ENCODE measurements at places on chromosomes 16 and 17.

DNA sequence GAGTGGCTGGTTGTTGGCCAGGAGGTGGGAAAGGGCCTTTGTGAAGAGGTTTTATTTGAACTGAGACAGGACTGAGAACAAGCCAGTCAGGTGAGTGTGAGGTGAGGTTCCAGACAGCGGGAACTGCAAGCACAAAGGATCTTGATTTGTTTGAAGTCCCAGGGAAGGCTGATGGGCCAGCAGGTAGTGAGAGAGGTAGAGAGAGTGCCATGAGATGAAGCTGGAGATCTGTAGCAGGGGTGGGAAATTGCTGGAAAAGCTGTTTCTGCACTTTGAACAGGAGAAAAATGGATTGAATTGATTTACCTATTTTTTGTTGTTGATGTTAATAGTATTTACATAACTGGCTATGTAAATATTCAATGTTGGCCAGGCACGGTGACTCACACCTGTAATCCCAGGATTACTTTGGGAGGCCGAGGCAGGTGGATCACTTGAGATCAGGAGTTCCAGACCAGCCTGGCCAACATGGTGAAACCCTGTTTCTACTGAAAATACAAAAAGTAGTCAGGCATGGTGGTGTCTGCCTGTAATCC lies 7.7 kb upstream of the DCTPP1 start:
- DNase-seq = no peak

DNA sequence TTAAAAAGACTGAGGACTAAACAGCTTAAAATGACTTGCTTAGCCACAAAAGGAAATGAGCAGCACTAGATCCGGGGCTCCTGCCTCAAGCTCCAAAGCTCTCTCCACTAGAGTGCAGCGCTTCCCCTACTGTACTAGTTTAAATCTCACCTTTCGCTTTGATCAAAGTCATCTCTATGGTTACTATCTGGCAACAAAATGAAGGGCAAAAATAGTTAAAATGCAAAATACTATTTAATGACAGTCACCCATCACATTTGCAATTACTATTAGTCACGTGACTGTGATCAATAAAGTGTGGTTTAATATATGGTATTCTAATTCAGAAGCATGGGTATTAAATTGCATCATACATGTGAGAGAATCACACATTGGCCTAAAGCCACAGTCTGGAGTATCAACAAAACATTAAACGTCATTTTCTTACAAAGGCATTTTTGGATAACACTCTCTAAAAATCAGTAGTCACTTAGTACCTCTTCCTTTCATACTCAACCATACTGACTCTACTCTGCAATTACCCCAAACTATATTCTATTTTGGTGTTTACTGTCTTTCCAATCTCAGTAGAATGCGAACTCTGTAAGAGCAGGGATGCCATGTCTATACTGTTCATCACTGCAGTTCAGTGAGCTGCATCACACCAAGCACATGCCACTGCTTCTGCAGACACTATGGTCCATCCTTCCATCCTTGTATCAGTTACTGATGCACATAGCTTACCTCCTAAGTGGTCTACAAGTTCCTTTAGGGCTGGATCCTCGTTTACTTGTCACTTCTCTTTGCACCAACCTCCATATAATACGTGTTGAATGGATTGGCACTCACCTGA lies 6.2 kb downstream of the PSMD12 start:
- peak; percentile 76 for DNase-seq

- DNase-seq = no peak
Measured at GRCh38 chr17:34553907-34554306, 25.5 kb upstream of the TMEM132E start.

DNA sequence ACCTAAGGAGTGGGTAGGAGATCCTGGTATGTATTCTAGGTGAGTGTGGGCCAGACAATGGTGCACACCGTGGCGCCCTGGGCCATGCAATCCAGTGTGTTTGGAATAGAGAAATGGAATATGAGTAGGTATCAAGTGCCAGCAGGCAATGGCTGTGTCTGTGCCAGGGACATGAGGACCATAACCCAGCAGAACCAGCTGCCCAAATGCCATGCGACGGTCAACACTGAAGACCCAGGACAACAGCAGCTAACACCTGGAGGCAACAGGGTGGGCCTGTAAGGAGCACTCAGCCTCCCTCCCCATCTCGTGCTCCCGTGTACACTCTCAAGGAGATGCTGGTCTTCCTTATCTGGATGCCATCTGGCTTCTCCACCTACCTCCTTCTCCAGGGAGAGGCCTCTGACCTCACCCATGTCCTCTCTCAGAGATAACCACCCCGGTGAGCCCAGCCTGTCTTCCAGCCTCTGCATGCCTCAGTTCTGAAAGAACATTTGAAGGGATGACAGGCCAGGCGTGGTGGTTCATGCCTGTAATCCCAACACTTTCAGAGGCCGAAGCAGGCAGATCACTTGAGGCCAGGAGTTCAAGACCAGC lies 750 bp upstream of the GSDMB start:
- no peak for DNase-seq

- DNase-seq = no peak
Measured at GRCh38 chr17:79595921-79596320, 14.9 kb downstream of the RBFOX3 start.

DNA sequence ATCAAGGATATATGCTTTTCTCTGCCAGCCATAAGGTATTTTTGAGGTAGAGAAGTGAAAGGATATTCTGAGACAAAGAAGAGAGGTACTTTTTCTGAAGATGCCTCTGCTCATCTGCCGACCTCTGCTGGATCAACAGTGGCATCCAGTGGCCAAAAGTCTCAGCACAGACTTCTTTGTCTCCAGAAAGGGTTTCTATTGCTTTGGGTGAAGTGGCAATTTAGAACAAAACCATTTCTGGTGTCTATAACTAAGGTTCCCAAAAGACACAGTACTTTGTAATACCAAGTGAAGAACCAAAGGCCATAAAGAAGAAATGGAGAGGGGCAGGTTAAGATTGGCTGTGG lies 155.2 kb upstream of the C17orf78 start:
- peak; percentile 53 for DNase-seq

Measured in activated CD8-positive, alpha-beta T cell treated with anti-CD3 and anti-CD28 coated beads, Interleukin-2, amount 10 ng/mL, durations not matched to agents 7 days and 5 days (primary cell).